ENCODE measurements at places on chromosomes 4 and X.

- no peak for DNase-seq
Measured at GRCh38 chr4:86060341-86060740, 299.5 kb downstream of the MAPK10 start.

DNA sequence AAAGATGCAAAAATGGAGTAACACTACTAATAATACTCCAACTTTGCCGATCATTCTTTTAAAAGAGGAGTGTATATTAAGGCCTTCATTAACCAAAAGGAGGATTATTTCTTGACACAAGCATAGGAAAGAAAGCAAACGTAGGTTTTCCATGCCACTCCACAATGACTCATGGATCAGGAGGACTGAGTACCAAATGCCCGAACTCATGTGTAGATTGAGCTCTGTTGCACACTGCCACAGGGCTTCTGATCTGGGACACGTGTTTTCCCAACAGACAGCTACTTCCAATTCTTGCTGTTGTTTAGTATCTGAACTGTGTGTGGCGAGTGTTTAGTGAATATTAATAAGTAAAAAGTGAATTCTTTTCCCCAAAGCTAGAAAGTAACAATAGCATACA is 131.2 kb downstream of the LDB2 start:
- DNase-seq = no peak

DNA sequence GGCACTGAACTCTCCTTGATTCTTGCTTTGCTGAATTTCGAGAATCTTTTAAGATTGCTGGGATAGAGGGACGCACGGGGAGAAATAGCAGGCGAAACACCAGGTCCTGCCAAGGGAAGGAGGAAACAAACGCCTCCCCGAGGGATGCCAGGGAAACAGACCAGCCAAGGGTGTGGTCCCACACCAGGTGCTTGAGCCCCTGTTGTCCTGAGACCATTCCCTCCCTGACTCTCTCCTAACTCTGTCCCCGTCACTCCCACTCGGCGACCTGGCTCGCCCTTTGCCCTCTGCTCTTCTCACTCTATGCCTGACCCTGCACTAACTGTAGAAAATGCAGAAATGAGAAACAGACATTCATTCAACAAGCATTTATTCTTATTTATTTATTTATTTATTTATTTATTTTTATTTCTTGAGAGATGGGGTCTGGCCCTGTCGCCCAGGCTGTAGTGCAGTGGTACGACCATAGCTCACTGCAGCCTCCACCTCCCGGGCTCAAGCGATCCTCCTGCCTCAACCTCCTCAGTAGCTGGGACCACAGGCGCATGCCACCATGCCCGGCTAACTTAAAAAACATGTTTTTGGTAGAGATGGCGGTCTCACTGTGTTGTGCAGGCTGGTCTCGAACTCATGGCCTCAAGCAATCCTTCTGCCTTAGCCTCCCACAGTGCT is 16.2 kb downstream of the CTAG1B start:
- no peak for DNase-seq

DNA sequence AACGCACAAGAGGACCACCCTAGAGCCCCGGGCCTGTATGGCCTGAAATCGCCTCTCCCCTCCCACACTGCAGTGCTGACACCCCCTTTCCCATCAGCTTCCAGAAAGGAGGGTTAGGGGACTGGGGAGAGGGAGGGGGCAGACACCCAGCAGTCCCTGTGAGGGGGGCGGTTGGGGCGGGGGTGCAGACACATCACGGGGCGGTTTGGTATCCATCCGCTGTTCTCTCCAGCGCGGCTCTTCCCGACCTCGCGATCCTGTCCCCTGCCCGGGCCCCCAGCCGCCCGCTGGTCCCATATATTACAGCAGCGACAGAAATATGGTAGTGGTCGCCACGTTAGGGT is 404 bp upstream of the GPRASP2 start:
- DNase-seq = no peak

- no peak for DNase-seq
Measured at GRCh38 chr4:102527695-102528283, 26.6 kb downstream of the NFKB1 start.

DNA sequence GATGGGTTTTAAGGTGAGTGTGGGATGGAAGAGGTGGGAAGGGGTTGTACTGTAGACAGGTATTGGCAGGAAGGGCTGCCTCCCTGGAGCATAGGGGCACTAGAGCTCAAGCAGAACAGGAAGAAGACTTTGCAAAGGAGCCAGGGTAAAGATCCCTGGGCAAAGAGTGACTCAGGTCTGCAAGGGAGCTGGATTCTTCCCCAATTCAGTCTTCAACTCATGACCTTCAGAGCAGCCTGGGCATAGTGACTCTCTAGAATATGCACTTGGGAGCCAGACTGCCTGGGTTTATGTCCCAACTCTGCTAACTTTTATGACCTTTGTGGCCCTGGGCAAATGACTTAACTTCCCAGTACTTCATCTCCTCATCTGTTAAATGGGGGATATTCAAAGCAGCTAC is 4.0 kb downstream of the LONRF3 start:
- DNase-seq = no peak

GRCh38 chr4:177322881-177323280 is 13.2 kb downstream of the NEIL3 start:
- DNase-seq = no peak

DNA sequence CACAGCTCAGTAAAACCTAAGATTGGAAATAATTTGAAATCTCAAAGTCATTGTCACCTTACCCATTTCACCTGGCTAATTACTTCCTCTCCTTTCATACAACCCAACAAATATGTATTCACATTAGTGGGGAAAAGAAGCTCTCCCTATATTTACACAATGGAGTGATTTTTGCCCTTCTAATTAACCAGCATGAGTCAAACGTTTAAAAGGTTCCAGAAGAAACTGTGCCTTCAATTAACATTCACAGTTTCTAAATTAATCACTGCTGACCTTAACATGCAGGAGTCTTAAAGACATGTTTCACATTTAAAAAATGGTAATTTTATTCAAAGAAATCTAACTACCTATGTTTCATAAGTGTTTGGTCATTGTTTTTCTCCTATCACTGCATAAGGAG is 254.6 kb downstream of the CBLL2 start:
- no peak for DNase-seq

DNA sequence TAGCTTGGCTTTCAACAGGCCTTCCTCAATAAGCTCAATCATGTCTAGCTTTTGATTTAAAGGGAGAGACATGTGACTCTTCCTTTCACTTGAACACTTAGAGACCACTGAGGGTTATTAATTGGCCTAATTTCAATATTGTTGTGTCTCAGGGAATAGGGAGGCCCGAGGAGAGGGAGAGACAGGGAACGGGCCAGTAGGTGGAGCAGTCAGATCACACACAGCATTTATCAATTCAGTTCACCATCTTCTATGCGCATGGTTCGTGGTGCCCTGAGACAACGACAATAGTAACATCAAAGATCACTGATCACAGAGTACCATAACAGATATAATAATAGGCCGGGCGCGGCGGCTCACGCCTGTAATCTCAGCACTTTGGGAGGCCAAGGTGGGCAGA is 17.8 kb downstream of the ZNF81 start:
- DNase-seq = no peak

- DNase-seq = no peak
Measured at GRCh38 chr4:5399124-5399523, 309.2 kb downstream of the EVC2 start.

- DNase-seq = no peak
Measured at GRCh38 chr4:14168919-14169318, 541.4 kb upstream of the BOD1L1 start.

- no peak for DNase-seq
Measured at GRCh38 chr4:2070421-2071251, 11.5 kb downstream of the NAT8L start.

DNA sequence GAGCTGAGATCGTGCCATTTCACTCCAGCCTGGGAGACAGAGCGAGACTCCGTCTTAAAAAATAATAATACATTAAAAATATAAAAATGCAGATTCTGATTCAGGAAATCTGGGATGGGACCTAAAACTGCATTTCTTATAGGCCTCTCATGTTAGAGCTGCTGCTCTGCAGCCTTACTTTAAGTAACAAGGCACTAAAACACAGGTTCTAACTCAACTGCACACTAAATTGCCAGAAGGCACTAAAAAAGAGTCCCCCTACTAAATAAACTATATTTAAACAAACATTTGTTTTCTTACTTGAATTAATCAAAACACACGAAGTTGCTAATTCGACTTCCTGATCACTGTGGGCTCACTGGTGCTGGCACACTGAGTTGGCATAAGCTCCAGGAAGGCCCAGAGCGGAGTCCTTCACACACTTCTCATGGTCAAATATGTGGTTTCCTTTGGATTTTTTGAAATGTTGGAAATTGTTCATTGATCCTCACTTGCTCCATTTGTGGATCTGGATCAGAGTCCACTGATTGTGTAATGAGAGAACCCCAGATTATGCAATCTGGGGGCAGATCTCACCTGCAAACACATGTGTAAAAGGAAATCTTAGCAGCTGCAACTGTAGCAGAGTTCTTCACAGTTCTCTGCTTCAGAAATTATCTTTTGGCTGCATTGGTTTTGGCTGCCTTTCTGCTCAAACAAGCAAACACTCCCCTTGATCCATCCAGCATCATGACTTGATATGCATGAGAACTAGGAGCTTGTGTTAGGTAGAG is 59.3 kb downstream of the AFF1 start:
- DNase-seq = no peak

DNA sequence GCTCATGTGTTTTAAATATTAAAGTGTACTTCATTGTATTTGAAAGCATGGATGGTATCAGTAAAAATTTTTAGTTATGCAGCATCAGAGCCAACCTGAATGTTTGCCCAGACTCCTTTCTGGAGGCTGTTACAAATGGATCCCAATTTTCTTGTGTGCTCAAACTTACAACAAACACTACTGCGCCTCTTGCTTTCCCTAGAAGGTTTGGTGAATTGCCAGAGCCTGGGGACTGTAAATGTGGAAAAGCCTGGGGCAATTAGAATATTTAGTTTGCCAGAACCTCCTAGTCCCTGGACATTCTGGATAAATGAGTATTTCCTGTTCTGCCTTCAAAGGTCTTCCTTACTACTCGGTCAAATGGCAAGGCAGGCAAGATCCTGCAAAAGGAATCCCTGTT is 4.8 kb downstream of the CAPN6 start:
- no peak for DNase-seq

DNA sequence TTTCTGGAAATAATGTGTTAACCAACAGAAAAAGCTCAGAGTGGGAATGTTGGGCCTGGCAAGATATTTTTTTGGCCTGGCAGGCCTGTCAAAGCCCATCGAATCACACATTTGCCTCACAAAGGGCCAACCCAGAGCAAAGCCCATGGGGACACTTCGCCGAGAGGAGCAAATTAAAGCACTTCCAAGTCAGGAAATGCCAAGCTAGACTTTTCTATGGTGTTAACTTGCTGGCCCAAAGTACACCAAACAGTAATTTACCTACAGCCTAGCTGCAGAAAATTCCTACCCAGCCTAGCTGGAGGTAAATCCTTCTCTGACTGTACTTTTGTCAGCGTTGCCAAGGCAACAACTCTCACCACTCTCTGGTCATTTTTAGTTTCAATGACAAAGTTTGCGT is 288.6 kb upstream of the LDB2 start:
- no peak for DNase-seq

DNA sequence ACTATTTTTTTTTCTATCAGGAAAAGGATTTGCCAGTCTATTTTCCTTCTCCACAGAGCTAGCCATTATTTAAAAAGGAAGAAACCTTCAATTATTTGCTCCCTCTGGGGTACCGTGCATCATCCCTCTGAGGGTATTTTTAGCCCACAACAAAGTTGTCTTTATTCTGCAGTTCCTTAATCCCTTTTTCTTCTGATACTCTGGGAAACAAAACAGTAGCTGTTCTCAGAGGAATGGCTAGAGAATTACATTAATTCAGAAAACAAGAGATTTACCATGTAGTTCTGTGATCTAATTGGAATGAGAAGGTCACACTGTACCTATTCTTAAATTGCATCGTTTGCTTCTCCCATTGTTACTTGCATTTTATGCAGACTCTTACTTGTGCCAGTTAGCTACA is 1056.7 kb downstream of the STIM2 start:
- DNase-seq = no peak

DNA sequence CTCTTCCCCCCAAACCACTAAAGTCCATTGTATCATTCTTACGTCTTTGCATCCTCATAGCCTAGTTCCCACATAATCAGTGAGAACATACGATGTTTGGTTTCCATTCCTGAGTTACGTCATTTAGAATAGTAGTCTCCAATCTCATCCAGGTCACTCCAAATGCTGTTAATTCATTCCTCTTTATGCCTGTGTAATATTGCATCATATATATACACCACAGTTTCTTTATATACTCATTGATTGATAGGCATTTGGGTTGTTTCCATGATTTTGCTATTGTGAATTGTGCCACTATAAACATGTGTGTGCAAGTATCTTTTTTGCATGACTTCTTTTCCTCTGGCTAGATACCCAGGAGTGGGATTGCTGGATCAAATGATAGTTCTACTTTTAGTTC is 57.2 kb downstream of the ARFIP1 start:
- DNase-seq = no peak

DNA sequence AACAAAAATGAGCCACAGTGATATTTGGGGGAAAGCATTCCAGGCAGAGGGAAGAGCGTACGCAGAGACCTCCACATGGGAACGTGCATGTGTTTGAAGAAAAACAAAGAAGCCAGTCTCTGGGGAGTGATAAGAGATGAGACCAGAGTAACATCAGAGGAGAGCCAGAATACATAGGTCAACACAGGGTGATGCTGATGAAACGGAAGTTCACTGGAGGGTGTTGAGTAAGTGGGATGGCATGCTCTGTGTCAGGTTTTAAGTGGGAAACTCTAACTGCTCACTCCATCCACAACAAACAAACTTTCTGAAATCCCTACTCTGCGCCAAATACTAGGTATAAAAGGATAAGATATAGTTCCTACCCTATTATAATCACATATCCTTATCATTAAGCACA is 110.0 kb downstream of the ARHGAP6 start:
- no peak for DNase-seq

DNA sequence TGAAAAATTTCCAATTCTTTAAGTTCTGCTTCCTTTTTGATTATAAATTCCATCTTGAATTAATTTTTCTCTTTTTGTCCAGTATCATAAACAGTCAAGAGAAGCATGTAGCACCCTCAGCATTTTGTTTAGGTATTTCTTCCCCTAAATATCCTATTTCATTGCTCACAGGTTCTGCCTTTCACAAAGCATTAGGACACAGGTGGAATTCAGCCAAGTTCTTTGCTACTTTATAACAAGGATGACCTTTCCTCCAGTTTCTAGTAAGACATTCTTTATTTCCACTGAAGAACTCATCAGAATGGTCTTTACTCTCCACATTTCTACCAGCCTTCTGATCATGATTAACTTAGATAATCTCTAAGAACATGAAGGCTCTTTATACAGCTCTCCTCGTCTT is 7.4 kb downstream of the SLC9B1 start:
- no peak for DNase-seq
